ENCODE measurements at places on chromosomes 1 and 21.

- no peak for DNase-seq
Measured at GRCh38 chr1:192448026-192448578, 127.5 kb upstream of the RGS1 start.

GRCh38 chr1:36161641-36162531 lies 5.9 kb downstream of the MAP7D1 start:
- DNase-seq, result no peak

DNA sequence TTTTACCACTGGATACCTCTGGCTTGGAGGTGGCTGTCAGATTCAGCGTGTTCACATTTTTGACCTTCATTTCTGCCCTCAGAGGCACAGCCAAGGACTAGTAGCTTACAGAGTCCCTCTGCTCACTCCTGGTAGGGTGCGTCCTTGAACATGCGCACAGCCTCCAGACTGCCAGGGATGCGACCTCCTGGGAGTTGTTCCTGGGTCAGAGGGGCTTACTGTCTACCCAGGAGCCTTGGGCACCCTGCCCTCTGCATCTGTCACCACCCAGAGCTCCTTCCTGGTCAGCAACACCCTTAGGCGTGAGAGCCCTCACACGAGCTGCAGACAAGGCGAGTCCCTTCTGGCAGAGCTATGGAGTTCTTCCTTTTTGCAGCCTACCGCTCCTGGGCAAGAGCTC lies 1.7 kb downstream of the SLX9 start:
- DNase-seq, result no peak

GRCh38 chr1:214224611-214225354 lies 56.2 kb upstream of the SMYD2 start:
- DNase-seq, result no peak

DNA sequence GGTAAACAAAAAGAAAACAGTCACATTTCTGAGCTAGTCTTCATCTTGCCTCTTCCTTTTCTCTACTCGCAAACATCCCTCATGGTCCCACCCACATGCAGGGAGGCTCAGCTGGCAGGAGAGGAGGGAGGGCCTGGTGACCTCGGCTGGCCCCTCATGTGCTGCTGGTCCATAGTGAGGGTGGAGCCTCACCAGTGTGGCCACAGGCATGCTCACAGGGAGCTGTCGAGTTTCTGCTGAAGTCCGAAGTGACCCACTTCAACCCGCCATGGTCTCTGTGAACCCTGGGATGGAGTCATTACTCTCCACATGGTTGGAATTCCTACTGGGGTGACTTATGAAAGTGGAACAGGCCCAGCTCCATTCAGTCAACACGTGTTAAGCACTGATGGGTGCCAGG lies 253.4 kb downstream of the RHOU start:
- DNase-seq, result no peak

DNA sequence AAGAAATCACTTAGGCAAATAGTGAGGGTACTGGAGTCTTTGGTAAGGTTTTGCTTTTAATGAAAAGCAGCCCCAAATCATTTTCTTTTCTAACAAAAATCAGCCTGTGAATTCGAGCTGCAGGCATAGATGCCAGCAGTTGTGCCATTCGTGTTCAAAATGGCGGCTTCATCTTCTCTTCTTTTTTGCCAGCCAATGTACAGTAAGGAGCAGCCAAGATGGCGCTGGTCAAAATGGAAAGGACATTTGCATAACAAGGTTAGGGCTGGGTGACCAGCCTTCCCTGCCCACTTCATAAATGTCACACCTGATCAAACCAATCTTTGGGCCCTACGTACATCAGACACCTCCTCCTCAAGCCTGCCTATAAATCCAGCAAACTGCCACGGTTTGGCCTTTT lies 100.2 kb upstream of the RGS1 start:
- DNase-seq, result no peak

GRCh38 chr21:22597660-22598255 lies 1599.5 kb downstream of the NCAM2 start:
- DNase-seq, result no peak

DNA sequence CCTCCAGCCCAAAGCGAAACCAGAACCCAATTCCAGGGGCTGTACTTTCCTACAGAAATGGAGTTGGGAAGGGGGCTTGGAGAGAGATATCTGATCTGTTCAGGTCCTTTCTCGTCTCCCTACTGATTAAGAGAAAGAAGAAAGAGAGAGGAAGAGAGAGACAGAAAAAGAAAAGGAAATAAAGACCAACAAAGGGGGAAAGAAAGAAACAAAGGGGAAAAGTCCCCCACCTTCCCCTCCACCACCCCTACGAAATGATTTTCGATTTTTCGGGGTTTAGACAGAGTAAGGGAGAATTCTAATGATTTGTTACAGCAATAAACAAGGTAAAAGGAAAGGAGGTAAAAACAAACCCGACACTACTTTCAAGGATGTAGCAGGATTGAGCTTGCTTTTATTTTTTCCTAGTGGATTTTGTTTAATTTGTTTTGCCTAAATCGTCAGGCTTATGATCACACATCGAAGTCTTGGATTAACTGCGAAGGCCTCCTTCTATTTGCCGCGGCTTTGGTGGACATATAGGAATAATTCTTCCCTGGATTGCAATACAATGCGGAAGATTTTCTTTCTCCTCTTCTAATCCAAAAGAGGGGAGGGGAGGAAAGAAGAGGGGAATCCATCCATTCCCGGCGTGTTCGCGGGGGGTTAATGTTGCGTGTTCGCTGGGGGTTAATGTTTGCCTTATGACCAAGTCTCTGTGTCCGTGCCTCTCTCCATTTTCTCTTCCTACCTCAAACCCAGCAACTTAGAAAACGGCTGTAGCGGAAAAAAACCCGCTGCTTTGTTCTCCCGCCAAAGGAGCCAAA lies 1.9 kb downstream of the TAL1 start:
- no peak for DNase-seq

DNA sequence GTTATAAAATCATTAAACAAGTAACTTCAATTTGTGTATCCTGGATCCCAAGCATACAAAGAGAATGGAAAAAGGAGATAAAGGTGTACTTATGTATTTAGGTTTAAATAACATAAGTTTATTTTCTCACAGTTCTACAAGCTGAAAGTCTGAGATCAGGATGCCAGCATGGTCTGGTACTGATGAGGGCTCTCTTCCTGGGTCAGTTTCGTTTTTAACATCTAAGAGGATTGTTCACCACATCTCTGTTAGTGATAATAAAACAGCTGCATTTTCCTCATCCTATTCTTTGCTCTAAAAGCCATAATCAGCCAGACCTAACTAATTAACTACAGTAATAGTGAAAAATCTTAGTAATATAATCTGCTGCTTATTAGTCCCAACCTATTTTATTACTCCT lies 5.2 kb downstream of the EGLN1 start:
- DNase-seq, result no peak

DNA sequence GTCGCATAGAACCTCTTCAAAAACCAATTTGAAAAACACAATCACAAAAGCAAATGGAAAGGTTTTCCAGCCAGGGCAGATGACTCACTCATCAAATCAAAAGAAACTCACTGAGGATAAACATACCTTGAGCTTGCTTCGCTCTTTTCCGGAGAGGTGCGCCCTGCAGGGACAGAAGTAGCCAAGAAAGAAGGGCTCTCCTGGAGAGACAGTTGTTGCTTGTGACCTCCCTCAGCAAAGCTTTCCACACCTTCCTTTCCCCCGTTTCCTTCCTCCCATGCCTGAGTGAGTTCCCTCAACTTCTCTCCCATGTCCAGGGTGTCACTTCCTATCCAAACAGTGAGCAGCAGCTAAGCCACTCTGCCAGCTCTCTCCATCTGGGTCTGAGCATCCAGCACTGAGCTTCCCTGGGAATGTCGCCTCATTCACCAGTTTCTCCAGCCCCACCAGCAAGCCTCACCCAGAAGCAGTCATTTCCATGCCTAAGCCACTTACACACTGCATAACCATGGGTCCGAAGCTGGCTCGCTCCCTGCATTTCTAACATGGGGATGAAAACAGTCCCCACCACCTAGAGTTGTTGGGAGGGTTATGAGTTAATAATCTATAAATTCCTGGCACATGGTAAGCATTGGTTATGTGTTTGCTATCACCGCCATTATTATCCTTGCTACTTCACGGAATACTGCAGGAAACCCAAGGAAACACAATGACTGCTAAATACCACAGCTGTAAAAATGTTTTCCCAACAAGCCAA lies 75.0 kb downstream of the PTPN14 start:
- DNase-seq, result no peak

- no peak for DNase-seq
Measured at GRCh38 chr21:14383596-14384180, 742 bp upstream of the HSPA13 start.

GRCh38 chr1:94329986-94330385 lies 88.2 kb upstream of the ABCD3 start:
- no peak for DNase-seq

DNA sequence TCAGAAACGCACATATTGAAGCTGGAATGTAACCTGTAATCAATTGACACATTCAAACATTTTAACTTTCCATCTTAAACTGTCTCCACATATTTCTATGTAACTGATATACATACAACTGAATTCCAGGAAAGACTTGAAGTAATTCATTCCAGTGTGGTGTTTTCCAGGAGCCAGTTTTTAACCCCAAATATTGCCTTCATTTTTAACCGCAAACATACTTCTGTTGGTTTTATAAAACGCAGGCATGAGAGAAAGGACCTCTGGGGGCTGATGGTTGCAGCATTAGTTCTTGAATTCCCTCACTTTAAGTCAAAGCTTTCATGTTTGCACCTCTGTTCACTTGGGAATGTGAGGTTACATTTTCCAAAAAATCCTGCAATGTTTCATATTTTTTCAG lies 204.1 kb downstream of the CRB1 start:
- DNase-seq, result no peak

DNA sequence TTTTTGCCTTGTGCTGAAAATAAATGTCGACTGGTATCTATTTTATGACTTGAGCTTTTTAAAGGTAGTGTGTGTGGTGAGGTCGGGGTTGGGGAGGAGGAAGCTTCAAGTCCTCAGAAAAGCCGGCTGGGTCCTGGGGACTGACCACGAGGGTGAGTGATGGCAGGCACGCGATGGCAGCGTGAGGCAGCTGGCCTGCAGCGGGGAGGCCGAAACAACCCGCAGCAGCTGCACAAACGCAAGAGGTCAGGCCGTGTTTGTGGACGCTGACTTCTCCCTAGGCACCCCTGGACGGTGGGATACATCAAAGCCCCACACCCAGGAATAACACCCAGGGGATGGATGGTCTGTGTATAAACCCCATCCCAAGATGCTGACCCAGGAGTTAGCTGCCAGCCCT lies 51.4 kb downstream of the ZBTB18 start:
- no peak for DNase-seq

- DNase-seq, result no peak
Measured at GRCh38 chr1:115827452-115828044, 13.4 kb downstream of the NHLH2 start.

GRCh38 chr1:22259551-22260282 lies 116.8 kb upstream of the WNT4 start:
- DNase-seq, result no peak

DNA sequence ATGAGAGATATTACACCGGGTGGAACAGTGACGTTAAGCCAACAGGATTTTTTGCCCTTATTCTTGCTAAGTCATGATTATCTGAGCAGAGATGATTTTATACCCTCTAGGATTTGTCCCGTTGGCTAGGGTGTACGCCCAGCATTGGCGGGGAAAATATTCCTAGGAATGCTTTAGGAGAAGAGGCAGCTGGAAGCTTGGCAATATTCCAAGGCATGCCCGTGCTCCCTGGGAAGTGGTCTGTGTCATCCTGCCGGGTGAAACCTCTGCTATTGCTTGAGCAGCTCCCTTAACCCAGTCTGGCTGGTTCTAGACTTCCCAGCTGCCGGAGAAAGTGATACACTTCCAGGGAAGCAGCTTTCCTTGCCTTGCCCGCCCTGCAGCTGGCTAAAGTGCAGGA lies 16.2 kb downstream of the CHRNB2 start:
- DNase-seq, result no peak

DNA sequence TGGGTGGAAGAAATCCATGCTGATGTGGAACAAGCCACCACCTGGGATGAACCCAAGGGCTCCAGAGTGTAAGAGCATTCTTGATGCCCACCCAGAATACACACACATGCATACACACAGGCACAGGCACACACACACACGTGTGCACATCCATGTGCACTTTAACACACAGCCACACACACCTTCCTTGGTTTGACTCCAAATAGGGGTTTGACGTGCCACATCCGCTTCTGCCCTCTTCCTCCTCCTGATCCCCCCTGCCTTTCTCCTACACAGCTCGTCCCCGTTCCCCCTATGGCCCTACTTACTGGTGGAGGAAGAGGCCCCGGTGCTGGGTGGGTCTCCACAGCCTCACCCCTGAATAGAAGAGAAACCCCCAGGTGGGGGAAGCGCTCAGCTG lies 16.0 kb downstream of the SPATA21 start:
- DNase-seq, result no peak

DNA sequence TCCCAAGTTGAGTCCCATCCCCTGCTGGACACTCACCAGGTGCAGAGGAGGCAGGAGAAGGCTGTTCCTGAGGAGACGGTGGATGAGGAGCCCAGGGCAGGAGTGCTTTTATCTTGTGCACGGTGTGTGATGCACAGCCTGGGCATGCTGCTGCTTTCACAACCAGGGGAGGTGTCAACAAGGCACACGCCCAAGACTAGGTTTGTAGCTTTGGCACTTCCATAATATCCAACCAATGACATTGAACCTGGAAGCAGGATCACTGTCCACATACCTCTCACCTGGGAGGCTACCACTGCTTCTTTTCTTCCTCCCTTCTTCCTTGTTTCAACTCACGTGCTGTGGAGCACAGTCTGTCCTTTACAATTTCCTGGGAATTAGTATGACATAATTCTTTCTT lies at the start of gene LCE3D:
LCE3D (minus strand) TSS at position 84 of the 400 bp plus-strand sequence. CDS start 580 bp downstream, outside the sequence.
- no peak for DNase-seq

DNA sequence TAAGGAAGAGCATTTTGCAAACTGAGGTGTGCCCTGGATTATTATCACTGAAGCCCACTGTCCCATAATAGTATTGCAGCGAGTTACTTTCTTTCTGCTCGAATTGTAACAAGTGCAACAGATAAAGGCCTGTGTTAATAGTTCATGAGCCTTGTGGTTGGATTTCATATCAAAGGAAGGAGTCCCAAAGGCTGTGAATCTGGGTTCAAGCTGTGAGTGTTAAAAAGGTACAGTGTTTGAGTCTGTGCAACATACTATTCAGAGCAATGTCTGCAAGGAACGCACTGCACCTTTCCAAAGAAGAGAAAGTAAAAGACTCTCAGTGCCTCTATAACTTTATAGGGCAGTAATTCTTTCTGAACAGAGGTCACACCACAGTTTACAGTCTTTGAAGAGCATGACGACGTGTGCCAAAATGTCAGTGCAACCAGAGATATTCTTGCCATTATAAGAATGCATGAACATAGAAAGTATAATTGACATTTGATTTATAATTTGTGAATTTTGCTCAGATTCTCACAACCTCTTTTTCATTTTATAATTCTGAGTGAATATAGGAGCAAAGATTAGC lies 79.1 kb downstream of the CDC7 start:
- no peak for DNase-seq

- no peak for DNase-seq
Measured at GRCh38 chr21:44364151-44365053, 11.0 kb downstream of the TRPM2 start.

GRCh38 chr1:174953285-174954072 lies 46.3 kb upstream of the CACYBP start:
- no peak for DNase-seq

- no peak for DNase-seq
Measured at GRCh38 chr1:97942161-97943123, 21.6 kb upstream of the DPYD start.
